ENCODE measurements at places on chromosomes 4 and X.

DNA sequence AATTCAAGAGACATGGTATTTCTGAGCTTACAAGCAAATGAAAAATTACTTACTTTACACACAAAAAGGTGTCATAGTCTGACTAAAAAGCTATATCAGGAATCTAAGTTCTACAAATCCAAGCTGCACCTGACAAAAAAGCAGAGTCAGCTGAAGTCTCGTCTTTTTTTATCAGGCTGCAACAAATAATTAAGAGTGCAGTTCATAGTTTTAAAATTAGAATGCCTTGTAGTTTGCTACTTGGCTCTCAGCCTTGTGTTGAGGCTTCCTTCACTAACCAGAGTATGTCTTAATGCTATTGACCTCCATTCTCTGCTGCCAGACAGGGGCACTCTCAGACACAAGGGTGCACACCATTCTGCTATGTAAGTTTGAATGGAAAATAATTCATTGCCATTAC is 940.7 kb downstream of the PCDH7 start:
- peaks cover 10% of the 10 kb centered on the region for H3K4me1 ChIP-seq
- H3K36me3 ChIP-seq = no peaks in the 10 kb centered on the region
- no peak overlapping the region for H3K27ac ChIP-seq
- H3K27me3 ChIP-seq = no peaks in the 10 kb centered on the region
- no peak for DNase-seq

DNA sequence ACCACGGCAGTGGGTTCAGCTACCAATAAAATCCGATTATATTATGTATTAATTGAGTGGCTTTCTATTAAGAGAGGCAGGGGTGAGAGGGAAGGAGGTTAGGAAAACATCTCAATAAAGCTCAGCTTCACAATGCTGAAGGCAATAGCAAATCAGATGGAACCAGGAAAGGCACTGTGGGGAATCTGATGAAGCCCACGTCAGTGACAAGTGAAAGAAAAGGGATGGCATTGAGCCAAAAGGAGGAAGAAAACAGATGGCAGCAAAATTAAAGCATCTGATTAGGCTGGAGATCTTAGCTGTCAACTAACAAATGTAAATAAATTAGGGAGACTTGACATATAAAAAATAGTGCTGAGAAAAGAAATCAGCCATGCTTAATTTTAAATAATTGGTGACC is 180.9 kb downstream of the RASL11B start:
- peaks cover 2% of the 10 kb centered on the region for H3K4me1 ChIP-seq
- H3K36me3 ChIP-seq = no peaks in the 10 kb centered on the region
- no peaks in the 10 kb centered on the region for H3K27me3 ChIP-seq

- no peak overlapping the region for H3K4me3 ChIP-seq
- peaks cover 16% of the 10 kb centered on the region for H3K36me3 ChIP-seq
Measured at GRCh38 chr4:17869327-17869726, 58.5 kb downstream of the NCAPG start.

DNA sequence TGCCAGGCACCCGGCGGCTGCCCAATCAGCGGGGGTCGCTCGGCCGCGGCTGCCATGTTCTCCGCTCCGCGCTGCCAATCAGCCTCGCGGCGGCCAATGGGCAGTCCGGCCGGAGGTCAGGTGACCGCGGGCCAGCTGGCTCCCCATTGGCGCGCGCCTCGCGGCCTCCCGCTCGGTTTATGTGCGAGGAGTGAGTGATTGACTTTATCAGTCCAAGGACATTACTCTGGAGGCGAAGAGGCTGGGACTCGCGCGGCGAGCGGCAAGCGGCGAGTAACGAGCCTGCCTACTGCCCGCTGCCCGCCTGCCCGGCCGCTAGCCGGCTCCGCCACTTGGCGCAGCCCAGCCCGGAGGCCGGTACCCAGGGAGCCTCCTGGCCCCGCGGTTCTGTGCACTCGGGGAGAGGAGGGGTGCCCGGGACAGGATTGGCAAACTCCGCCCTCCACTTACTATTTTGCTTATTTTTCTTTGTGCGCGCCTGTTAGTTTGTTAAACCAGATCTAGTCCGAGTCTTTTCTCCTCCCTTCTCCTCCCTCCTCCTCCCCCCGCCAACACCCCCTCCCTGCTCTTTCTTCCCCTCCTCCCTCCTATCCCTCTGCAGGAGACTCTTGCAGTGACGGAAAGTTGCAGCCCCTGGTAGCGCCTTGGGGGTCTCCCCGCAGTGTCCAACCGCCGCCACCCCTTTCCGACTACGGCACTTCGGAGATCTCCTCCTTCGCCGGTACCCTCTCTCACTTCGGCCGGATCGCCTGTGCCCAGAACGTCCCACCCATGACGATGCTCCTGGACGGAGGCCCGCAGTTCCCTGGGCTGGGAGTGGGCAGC is at the start of gene ZIC3:
Gene ZIC3, plus strand, starts transcription at position 207 of the 825 bp plus-strand sequence. Its CDS starts 565 bp downstream, at position 772.
- no peak for DNase-seq
- H3K4me1 ChIP-seq = peaks cover 1% of the 10 kb centered on the region
- H3K27ac ChIP-seq = no peak within 1 kb of the TSS
- H3K36me3 ChIP-seq = no peaks in the 10 kb centered on the region

- H3K36me3 ChIP-seq = no peaks in the 10 kb centered on the region
- no peak overlapping the region for H3K4me3 ChIP-seq
- H3K4me1 ChIP-seq = no peaks in the 10 kb centered on the region
- DNase-seq = no peak
Measured at GRCh38 chr4:69122476-69122875, 26.2 kb downstream of the UGT2B7 start.

DNA sequence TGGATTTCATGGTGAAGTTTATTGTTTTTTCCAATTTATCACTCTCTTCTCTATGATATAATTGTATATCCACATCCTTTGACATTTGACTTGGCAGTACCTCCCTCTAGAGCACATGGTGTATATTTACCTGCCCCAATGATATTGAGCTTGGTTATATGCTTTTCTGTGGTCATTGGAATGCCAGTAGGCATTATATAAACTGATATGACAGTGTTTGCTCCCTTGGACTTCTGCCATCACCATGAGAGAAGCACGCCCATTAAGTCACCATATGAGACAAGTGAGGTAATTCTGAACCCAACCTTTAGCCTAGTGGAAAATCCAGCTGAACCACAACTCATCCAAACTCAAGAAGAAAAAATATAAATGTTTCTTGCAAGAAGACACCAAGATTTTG is 2761.5 kb downstream of the ARAP2 start:
- H3K4me1 ChIP-seq = no peaks in the 10 kb centered on the region
- no peaks in the 10 kb centered on the region for H3K27me3 ChIP-seq
- no peak overlapping the region for H3K27ac ChIP-seq
- no peaks in the 10 kb centered on the region for H3K36me3 ChIP-seq

GRCh38 chrX:78104447-78105176 is 564 bp downstream of the PGK1 start:
- peak overlapping the region; percentile 98 for H3K4me3 ChIP-seq
- no peak for DNase-seq
- peaks cover 25% of the 10 kb centered on the region for H3K36me3 ChIP-seq
- H3K4me1 ChIP-seq = peaks cover 5% of the 10 kb centered on the region
- H3K27me3 ChIP-seq = no peaks in the 10 kb centered on the region

GRCh38 chr4:154961263-154961662 is 180.2 kb downstream of the RBM46 start:
- no peak overlapping the region for H3K27ac ChIP-seq
- H3K4me1 ChIP-seq = no peaks in the 10 kb centered on the region
- no peak for DNase-seq
- no peak overlapping the region for H3K4me3 ChIP-seq
- H3K27me3 ChIP-seq = no peaks in the 10 kb centered on the region

- DNase-seq = no peak
- peaks cover 30% of the 10 kb centered on the region for H3K36me3 ChIP-seq
- H3K4me1 ChIP-seq = peaks cover 9% of the 10 kb centered on the region
Measured at GRCh38 chr4:2923668-2924173, 39.5 kb downstream of the NOP14 start.

GRCh38 chr4:113978561-113979147 is 793 bp downstream of the ARSJ start:
- peaks cover 69% of the 10 kb centered on the region for H3K27me3 ChIP-seq
- peak overlapping the region; percentile 47 for H3K4me3 ChIP-seq
- H3K27ac ChIP-seq = no peak overlapping the region
- peaks cover 4% of the 10 kb centered on the region for H3K4me1 ChIP-seq
- no peaks in the 10 kb centered on the region for H3K36me3 ChIP-seq
- no peak for DNase-seq

DNA sequence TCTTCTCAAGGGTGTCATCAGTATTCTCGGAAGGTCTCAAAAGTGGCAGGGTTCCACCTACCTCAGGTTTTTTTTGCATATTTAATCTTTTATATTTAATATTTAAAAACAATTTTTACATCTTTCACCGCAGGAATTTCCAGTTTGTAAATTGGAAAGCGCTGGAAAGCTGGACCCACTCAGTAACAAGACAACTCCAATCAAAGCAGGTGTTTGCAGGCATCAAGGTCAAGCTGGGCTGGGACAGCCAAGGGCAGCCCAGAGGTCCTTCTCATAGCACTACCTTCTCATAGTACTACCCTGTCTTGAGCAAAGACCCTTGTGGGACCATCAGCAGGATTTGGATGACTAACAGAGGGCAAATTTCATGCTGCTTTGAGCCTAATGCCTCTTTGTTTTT is 160.1 kb downstream of the TET2 start:
- no peaks in the 10 kb centered on the region for H3K4me1 ChIP-seq
- H3K27me3 ChIP-seq = no peaks in the 10 kb centered on the region
- no peak overlapping the region for H3K27ac ChIP-seq
- H3K4me3 ChIP-seq = no peak overlapping the region

DNA sequence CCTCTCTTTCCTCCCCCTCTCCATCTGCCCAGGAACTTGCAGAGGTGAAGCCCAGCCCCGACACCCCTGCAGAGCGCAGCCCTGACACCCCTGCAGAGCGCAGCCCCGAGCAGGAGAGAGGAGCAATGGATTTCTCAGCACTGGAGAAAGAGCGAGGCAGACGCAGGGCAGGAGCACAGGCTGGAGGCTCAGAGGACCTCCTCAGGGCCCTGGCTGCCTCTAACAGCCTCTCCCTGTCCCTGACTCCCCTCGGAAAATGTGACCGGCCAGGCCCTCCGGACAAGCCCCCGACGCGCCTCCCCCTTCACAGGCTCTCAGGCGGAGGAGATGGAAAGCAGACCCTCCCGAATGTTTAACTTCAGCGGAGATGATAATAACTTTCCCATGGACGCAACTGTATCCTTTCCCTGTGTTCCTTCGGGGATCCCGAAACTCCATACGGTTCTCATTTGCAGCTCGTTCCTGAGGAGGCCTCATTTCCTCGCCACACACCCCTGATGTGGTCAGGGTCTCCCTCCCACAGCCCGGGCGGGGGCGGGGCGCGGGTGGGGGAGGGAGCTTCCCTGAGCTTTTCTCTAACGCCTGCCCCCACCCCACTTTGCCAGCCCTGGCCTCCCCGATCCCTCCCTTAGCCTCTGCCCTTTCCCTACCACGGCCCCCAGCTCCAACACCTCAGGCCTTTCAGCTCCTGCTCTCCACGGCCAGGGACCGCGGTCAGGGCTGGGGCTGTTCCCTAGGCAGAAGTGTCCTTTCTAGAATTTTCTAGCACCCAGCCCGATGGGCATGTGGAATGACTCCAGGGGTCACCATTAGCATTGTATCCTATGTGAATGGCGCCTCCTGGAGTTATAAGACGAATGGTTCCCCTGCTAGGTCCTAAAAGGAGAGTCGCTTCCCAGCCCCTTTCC is 201.1 kb upstream of the BCOR start:
- DNase-seq = no peak
- H3K4me3 ChIP-seq = no peak overlapping the region
- H3K36me3 ChIP-seq = no peaks in the 10 kb centered on the region
- H3K4me1 ChIP-seq = peaks cover 12% of the 10 kb centered on the region
- peaks cover 21% of the 10 kb centered on the region for H3K27me3 ChIP-seq

DNA sequence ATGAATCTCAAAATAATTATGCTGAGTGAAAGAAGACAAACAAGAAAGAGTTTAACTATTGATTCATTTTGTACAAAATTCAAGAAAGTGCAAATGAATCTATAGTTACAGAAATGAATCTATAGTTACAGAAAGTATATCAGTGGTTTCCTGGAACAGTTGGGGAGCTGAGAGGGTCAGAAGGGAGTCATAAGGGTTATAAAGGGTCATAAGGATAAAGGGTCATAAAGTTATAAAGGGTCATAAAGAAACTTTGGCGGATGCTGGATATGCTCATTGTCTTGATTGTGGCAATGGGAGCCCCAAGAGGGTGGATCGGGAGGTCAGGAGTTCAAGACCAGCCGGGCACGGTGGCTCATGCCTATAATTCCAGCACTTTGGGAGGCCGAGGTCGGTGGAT is 26.0 kb upstream of the INTS6L start:
- H3K27ac ChIP-seq = no peak overlapping the region
- no peaks in the 10 kb centered on the region for H3K36me3 ChIP-seq
- H3K4me1 ChIP-seq = no peaks in the 10 kb centered on the region
- no peak overlapping the region for H3K4me3 ChIP-seq
- H3K27me3 ChIP-seq = no peaks in the 10 kb centered on the region

DNA sequence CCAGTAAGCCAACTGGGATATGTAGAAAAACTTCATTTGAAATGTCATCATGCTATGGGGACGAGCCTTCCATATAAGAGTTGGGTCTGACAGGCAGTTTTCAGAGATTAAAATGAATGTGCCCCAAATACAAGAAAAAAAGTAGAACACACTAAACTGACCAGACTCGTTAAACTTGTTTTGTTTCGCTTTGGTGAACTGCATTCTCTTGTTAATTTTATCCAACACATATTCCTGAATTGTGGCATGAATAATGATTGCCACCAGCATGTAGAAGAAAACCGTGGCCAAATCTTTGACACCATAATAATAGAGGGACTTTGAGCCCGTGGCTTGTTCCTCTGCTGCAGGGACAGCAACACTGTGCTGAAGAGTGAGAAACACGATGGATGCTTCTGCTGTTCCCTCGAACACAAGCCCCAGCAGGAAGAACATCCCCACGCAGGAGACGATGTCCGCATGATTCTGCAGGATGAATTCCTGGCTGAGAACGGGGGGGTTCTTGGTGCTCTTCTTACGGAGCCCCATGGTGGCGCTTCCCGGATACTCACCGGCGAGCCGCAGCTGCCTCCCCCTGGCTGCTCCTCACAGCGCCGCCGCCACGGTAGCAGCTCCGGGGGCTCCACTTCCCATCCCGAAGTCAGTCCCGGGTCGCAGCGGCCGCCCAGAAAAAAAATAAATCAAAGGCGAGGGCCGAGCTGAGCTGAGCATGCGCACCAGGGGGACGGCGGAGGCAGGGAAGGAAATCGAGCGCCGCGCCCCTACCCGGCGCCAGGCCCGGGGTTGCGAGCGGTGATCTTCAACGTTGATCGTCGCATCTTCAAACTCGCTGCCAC is at the start of gene TRAM1L1:
Gene TRAM1L1, minus strand, starts transcription at position 711 of the 836 bp plus-strand sequence. Its CDS starts 183 bp downstream, at position 528.
- no peaks in the 10 kb centered on the region for H3K36me3 ChIP-seq
- H3K27me3 ChIP-seq = no peaks in the 10 kb centered on the region
- H3K4me3 ChIP-seq = peak within 1 kb of the TSS; percentile 52
- peak within 1 kb of the TSS; percentile 10 for H3K27ac ChIP-seq
- peaks cover 4% of the 10 kb centered on the region for H3K4me1 ChIP-seq

DNA sequence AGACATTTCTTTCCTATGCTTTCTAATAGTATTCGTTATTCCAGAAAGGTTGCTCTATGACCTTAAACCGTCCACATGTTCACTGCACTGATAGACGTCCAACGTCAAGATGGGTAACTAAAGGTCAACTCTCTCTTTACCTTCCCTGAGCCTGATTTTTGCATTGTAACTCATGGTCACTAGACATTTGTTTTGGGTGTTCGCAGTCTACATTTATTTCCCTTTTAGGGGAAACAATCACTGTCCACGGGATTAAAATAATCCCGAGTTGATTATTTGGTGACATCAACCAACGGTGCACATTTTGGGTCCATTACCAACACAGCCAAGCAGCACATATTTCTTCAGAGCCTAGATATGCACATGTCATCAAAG is 540 bp upstream of the HADH start:
- H3K27me3 ChIP-seq = no peaks in the 10 kb centered on the region
- no peak for DNase-seq
- H3K4me1 ChIP-seq = peaks cover 7% of the 10 kb centered on the region
- no peak overlapping the region for H3K27ac ChIP-seq
